ENCODE measurements at places on chromosomes 1 and 21.
A peak's percentile ranks its signal among the peaks of the same experiment; 100 is the strongest.

- no peak for DNase-seq
These were observed 390.1 kb downstream of the PCP4 start for GRCh38 chr21:40257342-40257741.

GRCh38 chr1:226786550-226786949 lies 47.5 kb upstream of the ITPKB start:
- no peak for DNase-seq

- DNase-seq: no peak
These were observed 6.1 kb upstream of the RCSD1 start for GRCh38 chr1:167623951-167624350.

DNA sequence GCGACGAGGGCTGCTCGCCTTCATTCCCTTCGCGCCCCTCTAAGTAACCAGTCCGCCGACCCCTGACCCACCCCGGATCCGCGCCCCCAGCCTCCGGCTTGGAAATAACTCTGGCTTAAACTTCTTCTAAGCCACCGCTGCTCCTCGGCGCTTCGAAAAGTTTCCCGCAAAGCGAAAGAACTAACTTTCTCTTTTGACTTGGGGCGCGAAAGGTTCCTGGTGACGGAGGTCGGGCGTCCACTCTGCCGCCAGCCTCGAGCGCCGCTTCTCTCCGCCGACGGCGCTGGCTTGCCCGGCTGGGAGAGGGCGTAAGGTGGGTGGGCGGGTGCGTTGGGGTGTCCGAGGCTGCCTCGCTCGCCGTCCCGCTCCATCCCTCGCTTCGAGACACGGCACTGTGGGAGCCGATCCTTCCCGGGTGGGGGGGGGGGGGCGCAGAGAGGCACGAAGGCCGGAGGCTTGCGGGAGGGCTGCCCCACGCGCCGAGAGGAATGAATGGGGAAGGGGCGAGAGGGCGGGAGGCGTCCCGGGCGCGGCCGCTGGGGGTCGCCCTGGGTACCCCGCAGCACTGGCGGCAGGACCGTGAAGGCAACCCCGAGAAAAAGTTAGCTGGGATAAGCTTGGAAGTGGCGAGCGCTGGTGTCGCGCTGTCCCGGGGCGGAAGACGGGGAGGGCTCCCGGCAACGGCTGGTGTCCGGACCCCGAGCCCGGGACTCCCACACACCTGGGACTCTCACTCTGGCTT lies 569 bp downstream of the ATF3 start:
- peak; percentile 38 for DNase-seq

DNA sequence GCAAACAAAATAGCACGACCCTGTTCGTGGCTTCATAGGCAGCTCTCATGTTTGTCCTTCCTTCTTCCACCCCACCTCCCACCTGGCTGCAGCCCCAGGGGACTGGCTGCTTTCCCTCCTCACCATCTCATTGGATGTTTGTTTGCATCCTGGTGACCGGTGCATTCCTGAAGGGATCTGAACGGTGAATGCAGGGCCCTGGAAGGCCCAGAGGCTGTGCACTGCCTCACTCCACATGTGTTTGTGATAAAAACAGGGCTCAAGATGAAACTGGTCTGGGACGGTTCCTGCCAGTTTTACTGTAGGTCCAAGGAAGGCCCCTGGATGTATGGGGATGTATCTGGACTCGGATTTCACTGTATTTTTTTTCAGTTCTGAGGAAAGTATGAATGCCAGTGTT lies 42.8 kb downstream of the CNN3 start:
- DNase-seq: no peak

- DNase-seq: no peak
These were observed 9.3 kb downstream of the HLX start for GRCh38 chr1:220888417-220888986.

DNA sequence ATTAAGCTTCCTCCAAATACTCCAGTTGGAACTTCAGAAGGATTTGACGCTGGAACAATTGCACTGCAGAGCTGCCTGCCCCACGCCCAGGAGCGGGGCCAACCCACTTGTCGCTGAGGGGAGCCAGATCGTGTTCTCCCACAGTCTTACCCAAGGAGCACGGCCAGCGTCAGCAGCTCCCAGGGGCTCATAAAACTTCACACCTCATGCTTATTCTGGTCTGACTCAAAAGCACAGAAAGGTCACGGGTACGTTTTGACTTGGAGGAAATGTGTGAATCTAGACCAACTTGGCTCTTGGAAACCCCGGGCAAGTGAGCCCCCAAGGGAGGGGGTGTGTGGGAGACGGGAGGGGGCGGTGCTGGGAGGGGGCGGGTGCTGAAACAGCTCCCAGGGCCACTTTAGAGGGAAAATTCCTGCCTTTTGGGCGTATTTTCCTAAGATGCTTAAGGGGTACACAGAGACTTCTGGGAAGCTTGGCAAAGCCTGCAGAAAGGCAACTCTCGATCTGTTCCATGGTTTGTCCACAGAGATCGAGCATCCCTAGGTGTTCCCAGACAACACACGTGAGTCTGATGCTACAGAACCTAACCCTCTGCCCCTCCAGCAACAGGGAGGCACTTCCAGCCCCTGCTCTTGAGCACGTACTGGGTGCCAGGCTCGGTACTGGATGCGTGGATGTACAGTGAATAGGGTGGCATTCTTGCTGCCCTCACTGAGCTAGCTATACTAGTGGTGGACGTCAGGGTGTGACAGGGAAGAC lies 98.9 kb downstream of the DHRS3 start:
- no peak for DNase-seq

GRCh38 chr1:162854245-162854882 lies 6.6 kb downstream of the CCDC190 start:
- DNase-seq: peak; percentile 24

- DNase-seq: no peak
These were observed 53.8 kb upstream of the HPDL start for GRCh38 chr1:45272913-45273371.

- DNase-seq: no peak
These were observed 59.3 kb downstream of the SLC9A1 start for GRCh38 chr1:27095576-27095975.

- no peak for DNase-seq
These were observed 864.3 kb upstream of the ADAMTS5 start for GRCh38 chr21:27831177-27831576.

GRCh38 chr21:44572959-44573583 lies 458 bp upstream of the KRTAP10-4 start:
- no peak for DNase-seq

GRCh38 chr1:110229348-110230001 lies 19.4 kb downstream of the KCNC4 start:
- no peak for DNase-seq

- DNase-seq: no peak
These were observed 20.7 kb downstream of the PDIK1L start for GRCh38 chr1:26132128-26132833.

DNA sequence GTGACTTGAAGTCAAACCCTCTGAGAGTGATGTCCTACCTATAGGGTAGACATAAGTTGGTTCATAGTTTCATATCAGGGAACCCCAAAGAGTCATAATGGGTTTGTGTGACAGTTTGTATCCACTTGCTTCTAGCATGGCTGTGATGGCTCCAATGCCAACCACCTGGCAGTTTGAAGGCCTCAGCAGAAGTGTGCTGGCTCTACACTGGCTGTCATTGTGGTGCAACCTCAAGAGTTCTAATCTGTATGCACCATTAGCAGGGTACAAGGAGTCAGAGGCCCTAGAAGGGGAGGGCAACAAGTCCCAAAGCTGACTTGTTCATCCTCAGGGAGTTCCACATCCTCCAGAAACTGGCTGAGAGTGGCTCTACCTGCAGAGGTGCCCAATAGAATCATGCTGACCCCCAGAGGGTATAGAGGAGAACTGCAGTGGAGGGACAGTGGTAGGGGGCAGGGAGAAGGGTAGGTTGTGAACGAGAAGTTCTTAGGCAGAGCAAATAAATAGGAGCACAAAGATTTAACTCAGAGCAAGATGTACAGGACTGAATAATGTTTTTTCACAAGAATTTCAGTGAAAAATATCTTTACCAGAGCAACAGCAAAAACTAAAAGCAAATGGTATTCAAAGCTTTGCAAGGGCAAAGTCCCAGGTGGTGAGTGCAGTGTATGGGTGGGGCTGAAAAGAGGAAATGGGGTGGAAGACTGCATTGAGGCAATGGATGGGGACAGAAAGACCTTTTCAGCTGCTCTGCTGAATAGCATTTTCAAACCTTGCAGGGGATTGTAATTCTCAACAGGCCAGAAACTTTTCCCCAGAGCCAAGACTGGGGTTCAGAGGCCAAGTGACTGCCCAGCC lies 3.2 kb downstream of the FCRL2 start:
- DNase-seq: peak; percentile 57

GRCh38 chr1:64894438-64895196 lies 71.7 kb downstream of the JAK1 start:
- DNase-seq: no peak

GRCh38 chr1:227913764-227914721 lies 33.7 kb downstream of the WNT9A start:
- DNase-seq: no peak

GRCh38 chr1:244065063-244065793 lies 14.1 kb downstream of the ZBTB18 start:
- no peak for DNase-seq

DNA sequence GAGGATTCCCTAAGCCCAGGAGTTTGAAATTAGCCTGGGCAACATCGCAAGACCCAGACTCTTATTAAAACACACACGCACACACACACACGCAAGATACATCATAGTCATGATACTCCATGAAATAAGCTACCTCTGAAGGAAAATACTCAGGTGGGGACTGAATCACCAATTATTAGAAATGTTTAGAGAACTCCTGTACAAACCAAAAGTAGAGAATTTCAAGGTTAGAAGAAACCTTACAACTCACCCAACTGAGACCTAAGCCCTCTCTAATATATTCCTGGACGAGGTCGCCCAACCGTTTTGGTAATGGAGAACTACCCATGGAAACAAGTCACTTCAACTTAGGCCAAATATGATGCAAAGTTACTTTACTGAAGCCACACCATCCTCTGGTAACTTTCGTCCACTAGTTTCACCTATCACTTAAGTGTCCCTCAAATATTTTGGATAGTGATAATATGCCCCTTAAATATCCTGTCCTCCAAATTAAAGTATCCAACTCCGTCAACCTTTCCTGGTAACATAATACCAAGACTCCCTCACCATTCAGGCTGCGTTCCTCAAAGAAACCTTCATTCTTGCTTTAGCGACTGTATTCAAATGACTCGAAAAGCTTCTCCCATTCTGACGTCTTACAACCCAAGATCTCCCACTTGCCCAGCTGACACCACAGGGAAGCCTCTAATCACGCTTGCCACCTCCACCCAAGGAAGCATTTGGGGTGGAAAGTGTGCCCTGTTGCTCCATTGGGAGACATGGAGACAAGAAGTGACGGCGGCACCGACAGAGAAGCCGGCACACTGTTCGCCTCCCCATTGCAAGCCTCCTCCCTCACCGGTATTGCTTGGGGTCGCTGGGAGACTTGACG lies 856 bp downstream of the NRDC start:
- DNase-seq: no peak

- DNase-seq: no peak
These were observed 1.7 kb downstream of the PATJ start for GRCh38 chr1:61743716-61744580.

DNA sequence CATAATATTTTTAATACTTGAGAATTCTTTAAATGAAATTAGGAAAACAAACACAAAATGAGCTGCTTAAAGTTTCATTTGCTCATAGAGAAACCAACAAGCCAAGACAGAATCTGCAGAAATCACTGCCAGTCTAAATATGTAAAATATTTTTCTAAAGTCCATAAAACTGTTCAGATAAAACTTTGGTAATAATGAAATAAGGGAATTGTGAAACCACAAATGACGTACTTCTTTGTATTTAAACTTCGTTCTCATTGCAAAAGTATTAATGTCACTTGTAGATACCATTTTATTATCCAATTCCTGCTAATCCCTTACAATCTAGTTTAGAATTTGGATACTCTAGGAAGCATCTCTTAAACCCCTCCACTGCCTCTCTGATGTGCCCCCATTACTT lies 234.5 kb upstream of the NEGR1 start:
- DNase-seq: no peak

DNA sequence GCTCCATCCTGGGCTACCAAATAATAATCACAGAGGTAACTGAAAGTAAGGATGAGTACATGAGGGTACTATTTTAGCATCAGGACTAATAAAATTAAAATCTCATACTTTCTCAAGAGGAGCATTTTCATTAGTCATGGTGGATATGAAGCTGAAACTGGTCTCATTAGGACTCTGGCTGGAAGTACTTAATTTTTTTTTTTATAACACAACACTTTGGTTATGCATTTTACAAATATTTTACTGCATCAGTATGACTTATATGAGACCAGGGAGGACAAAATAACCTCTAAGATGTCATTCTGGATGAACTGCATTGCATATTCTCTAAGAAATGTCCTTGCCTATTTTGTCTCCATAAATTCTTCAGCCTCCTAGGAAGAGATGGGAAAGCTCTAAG lies 290.9 kb downstream of the HLX start:
- DNase-seq: no peak

DNA sequence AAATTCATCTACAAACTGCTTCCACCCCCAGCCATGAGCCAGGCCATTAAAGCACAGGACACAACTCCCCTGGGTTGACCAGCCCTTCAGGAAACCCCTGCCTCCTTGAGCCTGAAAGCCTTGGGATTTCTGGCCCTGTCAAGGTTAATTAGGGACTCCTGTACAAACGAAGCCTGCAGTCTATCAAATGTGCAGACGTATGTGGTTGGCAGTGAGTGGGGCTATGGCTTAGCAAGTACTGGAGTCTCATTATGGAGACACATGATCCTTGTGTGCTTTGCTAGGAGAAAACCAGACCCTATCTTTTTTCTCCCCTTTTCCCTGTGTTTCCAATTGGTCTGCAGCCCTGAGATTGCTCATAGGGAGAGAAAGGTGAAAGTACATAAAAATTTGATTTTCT lies 588.3 kb upstream of the USP24 start:
- no peak for DNase-seq
